ENCODE measurements at places on chromosomes 16 and 17. TPM values are rescaled to one million over a fixed set of nuclear protein-coding genes. Genes with fewer than 3 reads are reported as not detected.

The MYH2 gene
- total RNA-seq, result under 0.01 TPM

The KRT32 gene
- total RNA-seq, result not detected

The TMC8 gene
- total RNA-seq, result not detected

The PIRT gene
- not detected for total RNA-seq

The SLC9A5 gene
- total RNA-seq, result 1.4 TPM

The PIK3R5 gene
- total RNA-seq, result not detected

The TMEM114 gene
- total RNA-seq, result not detected

The CES4A gene
- total RNA-seq, result 1.00 TPM

The FNDC8 gene
- total RNA-seq, result not detected

The UMOD gene
- not detected for total RNA-seq

The PRR29 gene
- total RNA-seq, result 0.11 TPM

The QRICH2 gene
- 3.0 TPM for total RNA-seq

The SPSB3 gene
- total RNA-seq, result 29.0 TPM

The PRSS8 gene
- not detected for total RNA-seq

The TPSD1 gene
- not detected for total RNA-seq

The CDH5 gene
- total RNA-seq, result 0.50 TPM

The MT1G gene
- not detected for total RNA-seq

The SAMD14 gene
- 1.8 TPM for total RNA-seq

The ABCA8 gene
- 7.6 TPM for total RNA-seq

The PPP1R1B gene
- total RNA-seq, result not detected

The DLX4 gene
- not detected for total RNA-seq

The KRTAP9-2 gene
- not detected for total RNA-seq

The KRT36 gene
- total RNA-seq, result 0.12 TPM

Data from uterine smooth muscle cell (primary cell).